ENCODE measurements at places on chromosomes 4 and X.

DNA sequence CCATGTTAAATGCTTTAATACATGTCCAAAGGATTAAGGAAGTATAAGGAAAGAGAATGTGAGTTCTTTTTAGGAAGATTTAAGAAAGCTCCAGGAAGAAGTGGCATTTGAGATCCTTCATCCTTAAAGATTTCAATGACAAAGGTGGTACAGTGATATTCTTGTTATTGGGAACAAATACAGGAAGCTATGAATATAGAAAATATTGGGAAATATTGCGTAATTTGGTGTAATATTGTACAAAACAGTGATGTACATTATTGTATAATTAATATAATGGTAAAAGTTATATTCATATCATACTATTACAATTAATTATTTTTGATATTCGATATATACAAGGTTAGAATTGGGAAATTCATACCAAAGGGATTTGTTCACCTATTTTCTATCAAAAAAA lies 937.9 kb downstream of the CCSER1 start:
- H3K4me3 ChIP-seq: no peak overlapping the region
- peaks cover 3% of the 10 kb centered on the region for H3K4me1 ChIP-seq
- no peaks in the 10 kb centered on the region for H3K36me3 ChIP-seq
- no peak for DNase-seq

DNA sequence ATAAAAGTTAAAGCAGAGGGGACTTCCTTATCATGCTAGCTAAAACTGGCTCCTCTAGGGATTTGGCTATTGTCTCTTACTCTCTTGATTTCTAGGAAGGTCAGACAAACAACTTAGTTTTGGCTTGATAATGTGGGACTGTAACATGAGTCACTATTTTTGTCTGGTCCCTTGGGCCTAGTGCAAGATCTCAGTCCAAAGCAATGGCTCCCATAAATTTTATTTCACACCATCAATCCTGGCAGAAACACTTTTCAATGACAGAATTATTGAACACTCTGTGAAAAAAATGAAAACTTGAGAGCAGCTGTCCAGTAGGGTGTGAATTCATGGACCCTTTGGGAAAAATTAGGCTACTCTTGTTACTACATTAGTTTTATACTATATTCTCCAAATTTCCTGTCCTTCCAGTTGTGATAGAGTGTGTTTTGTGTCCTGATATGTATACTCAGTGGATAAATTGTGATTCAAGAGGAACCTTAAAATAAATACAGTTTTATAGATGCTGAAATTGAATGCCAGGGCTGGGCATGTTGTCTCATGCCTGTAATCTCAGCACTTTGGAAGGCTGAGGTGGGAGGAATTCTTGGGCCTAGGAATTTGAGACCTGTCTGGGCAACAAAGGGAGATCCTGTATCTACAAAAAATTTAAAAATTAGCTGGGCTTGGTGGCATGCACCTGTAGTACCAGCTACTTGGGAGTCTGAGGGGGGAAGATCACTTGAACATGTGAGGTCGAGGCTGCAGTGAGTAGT lies 10.8 kb upstream of the SNCA start:
- H3K4me1 ChIP-seq: no peaks in the 10 kb centered on the region
- H3K36me3 ChIP-seq: no peaks in the 10 kb centered on the region
- no peaks in the 10 kb centered on the region for H3K27me3 ChIP-seq
- H3K4me3 ChIP-seq: no peak overlapping the region

DNA sequence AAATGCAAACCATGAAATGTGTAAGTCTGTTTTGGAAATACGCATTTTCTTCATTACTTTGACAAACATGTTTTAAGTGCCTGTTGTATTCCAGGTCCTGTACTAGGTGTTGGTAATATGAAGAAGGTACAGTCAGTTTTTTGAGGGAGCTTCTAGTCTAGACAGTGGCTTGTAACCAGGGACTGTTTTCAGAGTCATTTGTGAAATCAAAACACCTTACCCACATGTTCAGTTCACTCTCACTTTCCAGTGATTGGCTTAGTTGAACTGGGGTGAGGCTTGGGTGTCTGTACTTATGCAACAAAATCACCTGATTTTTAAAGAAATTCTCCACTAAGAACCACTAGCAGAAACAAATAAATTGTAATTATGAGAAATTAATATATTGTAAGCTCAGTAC lies 16.4 kb downstream of the DCLK2 start:
- no peak overlapping the region for H3K4me3 ChIP-seq
- DNase-seq: no peak
- no peaks in the 10 kb centered on the region for H3K36me3 ChIP-seq
- H3K4me1 ChIP-seq: no peaks in the 10 kb centered on the region
- H3K27me3 ChIP-seq: no peaks in the 10 kb centered on the region

DNA sequence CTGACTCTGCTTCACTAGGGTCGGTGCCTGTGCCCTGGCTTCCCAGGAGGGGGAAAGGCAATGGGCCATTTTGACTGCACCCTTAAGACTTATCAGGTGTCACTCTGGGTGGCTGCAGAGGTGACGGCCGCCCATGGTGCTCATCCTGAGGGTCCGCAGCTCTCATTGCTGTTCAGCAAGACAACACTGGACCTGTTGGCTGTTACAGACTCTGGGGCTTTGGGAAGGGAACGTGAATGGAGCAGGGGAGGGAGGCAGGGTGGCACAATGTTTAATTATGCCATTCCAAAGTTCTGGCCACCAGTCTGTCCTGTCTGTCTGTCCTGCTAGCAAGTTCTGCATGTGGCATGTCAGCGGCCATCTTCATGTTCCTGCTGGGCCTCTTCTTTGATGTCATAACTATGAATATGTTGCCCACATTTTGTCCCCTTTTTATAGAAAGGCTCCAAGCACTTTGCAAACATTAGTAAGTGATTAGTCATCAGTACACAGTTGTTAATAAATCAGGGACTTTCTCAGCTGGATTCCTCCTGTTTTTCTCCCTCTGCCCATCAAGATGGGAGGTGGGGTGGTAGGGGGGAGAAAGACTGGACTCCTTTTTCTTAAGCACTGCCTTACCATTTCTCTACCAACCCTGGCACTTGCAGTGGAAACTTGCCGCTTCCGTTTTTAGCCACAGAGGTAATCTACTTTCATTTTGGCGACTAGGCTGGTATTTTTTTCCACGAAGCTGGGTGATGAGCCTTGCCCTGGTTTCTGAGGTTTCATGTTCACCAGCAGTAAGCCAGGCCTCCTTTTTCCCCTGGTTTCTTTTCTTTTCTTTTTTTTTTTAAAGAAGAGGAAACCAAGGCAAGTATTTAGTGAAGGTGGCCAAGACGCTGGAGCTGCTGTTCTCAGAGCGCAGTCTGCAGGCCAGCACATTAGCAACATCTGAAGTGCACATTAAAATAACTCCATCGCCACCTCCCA lies 88.6 kb upstream of the TRIM2 start:
- peaks cover 38% of the 10 kb centered on the region for H3K4me1 ChIP-seq
- H3K4me3 ChIP-seq: peak overlapping the region; percentile 48
- no peaks in the 10 kb centered on the region for H3K36me3 ChIP-seq
- DNase-seq: peak; percentile 94
- no peaks in the 10 kb centered on the region for H3K27me3 ChIP-seq
- no peak overlapping the region for H3K27ac ChIP-seq

DNA sequence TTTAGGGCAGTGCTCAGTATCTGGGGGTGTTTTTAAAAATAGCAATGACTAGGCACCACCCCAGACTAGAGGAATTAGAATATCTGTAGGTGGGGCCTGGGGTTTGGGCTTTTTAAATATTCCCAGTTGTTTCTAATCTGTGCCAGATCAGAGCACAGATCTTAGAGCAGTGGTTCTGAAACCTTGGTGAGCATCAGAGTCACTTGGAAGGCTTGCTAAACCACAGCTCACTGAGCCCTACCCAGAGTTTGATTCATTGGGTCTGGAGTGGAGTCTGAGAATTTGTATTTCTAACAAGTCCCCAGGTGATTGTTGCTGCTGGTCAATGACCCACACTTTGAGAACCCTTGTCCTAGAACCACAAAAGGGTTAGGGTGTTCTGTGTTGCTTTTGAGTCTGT lies 16.7 kb downstream of the HADH start:
- peaks cover 16% of the 10 kb centered on the region for H3K36me3 ChIP-seq
- no peak overlapping the region for H3K27ac ChIP-seq
- H3K4me3 ChIP-seq: no peak overlapping the region
- no peaks in the 10 kb centered on the region for H3K4me1 ChIP-seq
- DNase-seq: no peak
- no peaks in the 10 kb centered on the region for H3K27me3 ChIP-seq

- DNase-seq: no peak
- H3K4me1 ChIP-seq: peaks cover 11% of the 10 kb centered on the region
- no peak overlapping the region for H3K4me3 ChIP-seq
- no peak overlapping the region for H3K27ac ChIP-seq
- H3K27me3 ChIP-seq: no peaks in the 10 kb centered on the region
- no peaks in the 10 kb centered on the region for H3K36me3 ChIP-seq
These were observed 117.4 kb upstream of the MAP9 start for GRCh38 chr4:155494037-155494718.

DNA sequence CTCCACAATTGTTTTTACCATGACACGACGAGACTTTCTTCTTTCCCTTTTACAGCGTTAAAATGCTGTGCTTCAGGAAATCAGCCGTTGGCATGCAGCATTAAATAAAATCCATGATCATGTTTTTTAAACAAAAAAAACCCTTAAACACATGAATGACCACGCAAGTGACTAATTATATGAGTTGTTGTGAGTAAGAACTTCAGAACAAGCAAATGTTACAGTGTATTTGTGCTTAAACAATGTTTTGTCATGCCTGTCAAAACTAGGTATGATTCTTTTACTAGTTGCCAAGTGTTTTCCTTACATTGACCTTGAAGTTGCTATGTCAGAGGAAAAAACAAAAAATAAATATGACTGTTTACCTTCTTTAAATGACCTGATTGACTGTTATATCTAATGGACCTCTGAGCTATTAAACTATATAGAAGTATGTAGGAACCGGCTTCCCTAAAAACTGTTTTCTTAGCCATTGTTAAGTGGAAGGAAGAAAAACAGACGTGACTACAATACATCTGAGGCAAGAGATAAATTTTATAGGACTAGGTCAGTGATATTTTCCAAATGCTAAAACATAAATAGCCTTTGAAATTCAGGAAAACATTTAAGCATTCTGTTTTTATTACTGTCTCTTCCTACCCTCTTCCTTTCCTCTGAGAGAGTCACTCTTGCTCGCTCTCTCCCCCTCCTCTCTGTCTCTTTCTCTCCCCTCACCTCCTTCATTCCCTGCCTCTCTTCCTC lies 197.1 kb downstream of the PALLD start:
- H3K27ac ChIP-seq: no peak overlapping the region
- no peaks in the 10 kb centered on the region for H3K36me3 ChIP-seq
- no peak for DNase-seq

DNA sequence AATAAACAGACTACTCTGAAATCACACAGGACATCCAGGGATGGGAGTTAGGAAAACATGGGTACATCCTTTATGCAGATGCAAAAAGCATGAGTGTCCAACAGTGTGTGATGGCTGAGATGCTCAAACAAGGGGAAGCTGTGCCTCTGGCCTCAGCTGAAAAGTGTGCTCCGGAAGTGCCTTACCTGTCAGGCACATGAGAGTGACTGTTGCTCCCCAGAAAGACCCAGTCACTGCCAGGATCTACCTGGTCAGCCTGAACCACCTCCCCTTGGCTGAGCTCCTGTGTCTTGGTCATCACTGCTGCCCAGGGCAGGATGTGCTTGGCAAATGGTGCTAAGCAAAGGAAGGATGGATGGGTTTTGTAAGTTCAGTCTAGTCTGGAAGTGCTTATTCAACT lies 4.0 kb downstream of the PPP2R2C start:
- no peak overlapping the region for H3K27ac ChIP-seq
- no peaks in the 10 kb centered on the region for H3K36me3 ChIP-seq
- H3K27me3 ChIP-seq: peaks cover 87% of the 10 kb centered on the region
- DNase-seq: no peak

- H3K4me1 ChIP-seq: peaks cover 2% of the 10 kb centered on the region
- no peak for DNase-seq
- H3K27ac ChIP-seq: no peak overlapping the region
- no peaks in the 10 kb centered on the region for H3K36me3 ChIP-seq
- no peaks in the 10 kb centered on the region for H3K27me3 ChIP-seq
- no peak overlapping the region for H3K4me3 ChIP-seq
These were observed 329.2 kb downstream of the ARHGAP10 start for GRCh38 chr4:148061141-148061481.

- DNase-seq: no peak
- H3K4me1 ChIP-seq: no peaks in the 10 kb centered on the region
- no peak overlapping the region for H3K4me3 ChIP-seq
These were observed 243.6 kb downstream of the ANK2 start for GRCh38 chr4:113293043-113293560.

DNA sequence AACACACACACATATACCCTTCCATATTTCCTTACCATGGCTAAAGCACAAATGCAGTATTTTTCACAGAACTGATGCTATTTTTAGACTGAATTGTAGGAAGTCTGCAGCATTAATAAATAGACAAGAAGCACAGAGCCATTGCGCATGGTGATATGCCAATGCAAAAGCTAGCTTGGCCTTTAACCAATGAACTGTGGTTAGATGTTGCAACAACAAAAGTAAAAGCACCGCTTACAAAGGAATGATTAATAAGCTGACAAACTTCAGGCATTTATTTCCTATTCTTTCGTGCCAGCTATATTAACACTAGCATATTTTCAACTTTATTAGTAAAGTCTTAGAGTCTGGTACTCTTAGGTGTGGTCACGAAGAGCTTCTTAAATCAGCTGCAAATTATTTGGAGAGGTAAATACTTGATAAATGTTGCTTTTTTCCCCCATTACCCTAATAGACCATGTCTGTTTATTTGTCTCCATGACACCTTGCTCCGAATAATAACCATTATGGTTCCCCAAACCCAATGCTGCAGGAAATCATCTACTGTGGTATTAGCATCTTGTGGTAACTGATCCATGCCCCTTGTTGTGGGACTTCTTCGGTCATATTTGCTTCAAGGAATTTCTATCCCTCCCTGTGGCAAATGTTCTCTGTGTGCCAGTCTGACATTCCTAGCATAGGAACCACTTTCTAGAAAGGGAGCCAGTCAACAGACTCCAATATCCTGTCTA lies 306.1 kb upstream of the TAPT1 start:
- H3K27me3 ChIP-seq: no peaks in the 10 kb centered on the region
- no peak overlapping the region for H3K4me3 ChIP-seq

DNA sequence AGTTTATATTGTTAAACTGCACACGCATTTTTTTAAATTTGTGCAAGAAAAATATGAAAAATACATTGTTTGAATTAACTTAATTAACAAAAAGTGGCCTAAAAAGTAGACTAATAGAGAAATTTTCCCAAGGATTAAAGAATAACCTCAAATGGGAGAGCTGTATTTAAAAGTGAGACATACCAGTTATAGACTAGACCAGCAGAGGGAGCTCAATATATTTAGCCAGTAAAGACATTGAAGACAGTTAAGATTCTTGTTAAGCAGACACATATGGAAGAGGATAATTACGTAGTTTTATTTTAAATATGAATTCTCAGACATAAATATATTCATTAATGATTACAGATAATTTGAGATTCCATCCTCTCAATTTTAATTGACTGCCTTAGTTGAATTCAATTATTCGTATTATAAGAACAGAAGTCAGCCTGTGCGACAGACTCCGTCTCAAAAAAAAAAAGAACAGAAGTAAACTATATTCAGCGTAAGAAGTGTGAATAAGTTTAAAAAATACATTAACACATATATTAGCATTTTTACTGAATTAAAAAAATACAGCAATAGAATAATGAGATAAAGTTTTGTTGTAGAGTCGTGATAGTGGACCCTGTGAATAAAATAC lies 64.8 kb downstream of the GLRA3 start:
- H3K27me3 ChIP-seq: no peaks in the 10 kb centered on the region
- peak; percentile 32 for DNase-seq
- H3K36me3 ChIP-seq: no peaks in the 10 kb centered on the region
- no peaks in the 10 kb centered on the region for H3K4me1 ChIP-seq

GRCh38 chr4:44186850-44187246 lies 261.8 kb downstream of the KCTD8 start:
- no peak overlapping the region for H3K27ac ChIP-seq
- H3K27me3 ChIP-seq: no peaks in the 10 kb centered on the region
- no peak for DNase-seq
- H3K4me3 ChIP-seq: no peak overlapping the region
- H3K36me3 ChIP-seq: no peaks in the 10 kb centered on the region
- no peaks in the 10 kb centered on the region for H3K4me1 ChIP-seq

Data from common myeloid progenitor, CD34-positive (primary cell).